Hair follicle dermal papilla cell (primary cell): ENCODE measurements at places on chromosomes 1 and 21. TPM values are rescaled to one million over a fixed set of nuclear protein-coding genes. Genes with fewer than 3 reads are reported as not detected.

The FAM229A gene
- 1.2 and 2.4 TPM in 2 replicates for total RNA-seq

The DIO1 gene
- not detected in 2 replicates for total RNA-seq

The TAS1R1 gene
- 0.49 and 0.65 TPM in 2 replicates for total RNA-seq

The CLCA1 gene
- not detected in 2 replicates for total RNA-seq
